ENCODE measurements at places on chromosomes 5 and 9.

DNA sequence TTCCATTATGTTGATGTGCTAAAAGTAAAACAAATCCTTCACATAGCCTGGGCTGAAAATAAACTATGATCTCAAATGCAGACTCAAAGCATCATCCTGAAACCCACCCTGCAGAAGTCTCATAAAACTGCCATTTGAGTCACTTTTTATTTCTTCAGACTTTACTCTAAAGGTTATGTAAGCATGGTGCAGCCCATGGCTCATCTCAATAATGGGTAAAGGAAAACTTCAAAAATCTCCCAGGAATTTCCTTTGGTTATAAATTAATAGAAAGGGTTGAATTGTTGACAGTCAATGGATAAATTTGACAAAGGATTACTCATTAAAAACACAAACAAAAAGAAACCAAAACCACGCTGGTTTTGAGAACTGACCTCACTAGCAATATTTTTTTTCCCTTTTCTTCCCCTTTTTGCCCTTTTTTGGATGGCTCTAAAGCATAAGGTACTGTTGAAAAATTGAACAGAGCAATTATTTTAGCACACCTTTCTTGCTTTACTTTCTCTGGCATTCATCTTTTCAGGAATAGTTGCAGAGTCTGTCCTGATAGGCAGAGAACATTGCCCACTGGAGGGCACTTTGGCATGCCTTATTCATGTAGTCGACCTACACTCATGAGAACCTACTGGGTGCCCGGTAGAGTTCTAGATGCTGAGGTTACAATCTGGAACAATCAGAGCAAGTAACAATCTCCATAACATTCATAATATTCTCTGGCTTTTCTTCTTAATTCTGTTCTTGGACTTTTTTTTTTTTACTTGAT is 191.4 kb downstream of the TMEM167A start:
- peak; percentile 12 for DNase-seq

- DNase-seq = no peak
These were observed 164.9 kb downstream of the NTRK2 start for GRCh38 chr9:84834426-84834825.

DNA sequence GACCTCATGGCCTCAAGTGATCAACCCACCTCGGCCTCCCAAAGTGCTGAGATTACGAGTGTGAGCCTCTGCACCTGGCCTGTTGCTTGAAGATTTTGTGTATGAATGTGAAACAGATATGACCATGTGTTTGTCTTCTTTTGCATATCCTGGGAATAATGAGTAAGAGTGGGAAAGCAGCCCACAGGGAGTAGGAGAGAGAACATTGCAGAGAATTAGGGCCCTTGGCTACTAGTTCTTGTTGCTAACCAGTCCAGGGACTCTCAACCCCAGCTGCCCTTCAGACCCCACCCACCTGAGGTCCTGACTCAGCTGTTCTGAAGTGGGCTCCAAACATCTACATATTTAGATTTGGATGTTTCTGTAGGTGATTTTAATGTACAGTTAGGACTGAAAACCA is 125.5 kb downstream of the MTX3 start:
- no peak for DNase-seq

DNA sequence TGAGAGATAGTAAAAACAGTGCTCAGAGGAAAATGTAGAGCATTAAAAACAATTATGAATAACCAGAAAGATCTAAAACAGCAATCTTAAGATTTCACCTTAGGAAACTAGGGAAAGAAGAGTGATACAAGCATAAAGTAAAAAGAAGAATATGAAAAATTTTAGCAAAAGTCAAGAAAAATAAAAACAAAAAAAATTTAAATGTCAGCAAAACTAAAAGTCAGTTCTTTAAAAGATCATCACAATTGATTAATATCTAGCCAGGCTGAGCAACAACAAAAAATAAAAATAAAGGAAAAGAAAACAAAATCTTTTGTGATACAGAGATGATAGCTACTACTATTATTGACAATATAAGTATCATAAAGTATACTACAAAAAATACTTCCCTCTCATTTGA is 1088.1 kb upstream of the EDIL3 start:
- DNase-seq = no peak

GRCh38 chr5:1554410-1554967 is 30.7 kb upstream of the LPCAT1 start:
- no peak for DNase-seq

DNA sequence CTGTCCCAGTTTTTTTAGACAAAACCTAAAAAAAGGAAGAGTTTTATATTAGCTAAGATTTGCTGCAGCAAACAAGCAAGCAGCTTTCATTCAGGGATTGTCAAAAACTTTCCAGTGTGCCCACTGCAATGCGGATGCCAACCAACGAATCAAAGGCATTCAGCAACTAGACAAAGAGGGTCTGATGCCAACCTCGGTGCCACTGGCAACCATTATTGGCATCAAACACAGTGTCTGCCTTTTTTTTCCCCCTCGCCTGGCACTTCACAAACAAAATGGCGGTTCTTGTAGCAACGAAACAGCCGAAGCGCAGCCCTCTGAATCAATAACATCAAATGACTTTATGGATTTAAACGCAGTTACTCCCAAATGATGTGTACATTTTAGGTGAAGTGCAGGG is 10.4 kb downstream of the NFIB start:
- DNase-seq = no peak

- DNase-seq = no peak
These were observed 399.5 kb downstream of the SPOCK1 start for GRCh38 chr5:137099651-137100050.

DNA sequence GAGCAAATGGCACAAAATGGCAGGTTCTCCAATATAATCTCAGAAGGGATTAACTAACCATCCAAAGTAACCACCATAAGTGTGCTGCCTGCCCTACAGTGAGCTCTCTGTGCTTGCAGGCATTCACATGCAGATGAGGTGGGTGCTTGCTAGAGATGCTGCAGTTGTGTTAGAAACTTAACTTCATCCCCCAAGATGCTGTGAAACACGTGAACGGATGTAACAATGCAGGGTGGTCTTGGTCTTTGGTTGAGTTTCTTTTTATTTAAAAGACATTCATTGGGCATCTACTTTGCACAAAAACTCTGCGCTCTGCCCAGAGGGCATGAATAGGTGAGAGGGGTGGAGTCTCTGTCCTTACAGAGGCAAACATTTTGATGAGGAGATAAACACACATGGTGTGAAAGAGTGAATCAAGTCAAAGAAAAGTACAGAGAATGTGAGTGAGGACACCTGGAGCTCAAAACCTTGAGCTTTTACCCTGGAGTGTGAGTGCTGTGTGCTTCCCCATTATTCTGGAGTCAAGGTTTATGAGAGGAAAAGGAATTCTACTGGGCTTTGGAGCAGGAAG is 143.9 kb upstream of the DAP start:
- DNase-seq = no peak

DNA sequence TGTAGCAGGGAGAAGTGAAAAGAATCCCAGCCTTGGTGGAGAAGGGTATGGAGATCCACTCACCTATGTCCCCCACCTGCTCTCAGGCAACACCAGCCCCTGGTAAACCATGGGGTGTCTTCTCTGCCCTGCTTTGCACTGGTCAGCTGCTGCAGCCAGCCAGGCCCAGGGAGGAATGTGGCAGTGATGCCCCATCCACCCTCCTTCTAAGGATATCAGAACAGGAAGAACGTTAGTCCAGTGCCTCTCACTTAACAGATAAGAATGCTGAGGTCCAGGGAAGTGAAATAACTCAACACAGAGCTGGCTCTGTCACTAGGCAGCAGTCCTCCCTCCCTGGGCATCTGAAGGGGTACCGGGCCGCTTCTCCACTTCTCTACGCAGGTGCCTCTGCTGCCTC is 9.7 kb upstream of the PPIC start:
- DNase-seq = no peak

DNA sequence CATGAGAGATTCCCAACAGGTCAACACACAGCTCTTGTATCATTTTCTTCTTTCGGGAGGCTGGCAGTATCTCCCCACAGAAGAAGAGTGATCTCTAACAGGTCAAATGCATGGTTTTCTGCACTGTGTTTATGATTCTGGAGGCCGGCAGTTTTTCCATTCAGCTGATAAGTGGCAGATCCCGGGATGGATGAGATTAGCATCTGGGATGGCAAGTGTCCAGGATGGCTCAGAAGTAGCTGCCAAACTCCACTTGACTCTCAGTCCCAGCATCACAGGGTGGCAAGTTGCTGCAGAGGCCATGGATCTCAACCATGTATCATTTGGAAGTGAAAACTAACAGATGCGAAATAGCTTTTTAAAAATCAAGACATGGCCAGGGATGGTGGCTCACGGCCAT is 97.8 kb upstream of the SLC44A1 start:
- DNase-seq = no peak

GRCh38 chr5:173486355-173487225 is 129.9 kb downstream of the BOD1 start:
- no peak for DNase-seq

DNA sequence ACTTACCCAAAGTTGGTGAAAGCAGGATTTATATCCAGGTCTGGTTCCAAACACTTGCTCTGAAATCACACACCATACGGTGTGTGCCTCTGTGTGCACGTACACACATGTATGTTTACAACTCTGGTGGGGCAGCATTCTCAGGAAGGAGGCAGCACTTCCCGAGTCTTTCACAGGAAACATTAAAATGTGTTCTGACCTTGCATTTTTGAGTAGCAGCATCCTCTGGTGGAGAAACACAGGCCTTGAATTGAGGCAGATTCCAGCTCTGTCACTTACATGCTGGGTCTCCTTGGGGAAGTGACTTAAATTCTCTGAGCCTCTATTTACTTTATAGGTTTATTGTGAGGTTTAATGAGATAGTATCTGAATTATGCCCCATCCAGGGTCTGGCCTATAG is 126.4 kb downstream of the RGS3 start:
- peak; percentile 52 for DNase-seq

DNA sequence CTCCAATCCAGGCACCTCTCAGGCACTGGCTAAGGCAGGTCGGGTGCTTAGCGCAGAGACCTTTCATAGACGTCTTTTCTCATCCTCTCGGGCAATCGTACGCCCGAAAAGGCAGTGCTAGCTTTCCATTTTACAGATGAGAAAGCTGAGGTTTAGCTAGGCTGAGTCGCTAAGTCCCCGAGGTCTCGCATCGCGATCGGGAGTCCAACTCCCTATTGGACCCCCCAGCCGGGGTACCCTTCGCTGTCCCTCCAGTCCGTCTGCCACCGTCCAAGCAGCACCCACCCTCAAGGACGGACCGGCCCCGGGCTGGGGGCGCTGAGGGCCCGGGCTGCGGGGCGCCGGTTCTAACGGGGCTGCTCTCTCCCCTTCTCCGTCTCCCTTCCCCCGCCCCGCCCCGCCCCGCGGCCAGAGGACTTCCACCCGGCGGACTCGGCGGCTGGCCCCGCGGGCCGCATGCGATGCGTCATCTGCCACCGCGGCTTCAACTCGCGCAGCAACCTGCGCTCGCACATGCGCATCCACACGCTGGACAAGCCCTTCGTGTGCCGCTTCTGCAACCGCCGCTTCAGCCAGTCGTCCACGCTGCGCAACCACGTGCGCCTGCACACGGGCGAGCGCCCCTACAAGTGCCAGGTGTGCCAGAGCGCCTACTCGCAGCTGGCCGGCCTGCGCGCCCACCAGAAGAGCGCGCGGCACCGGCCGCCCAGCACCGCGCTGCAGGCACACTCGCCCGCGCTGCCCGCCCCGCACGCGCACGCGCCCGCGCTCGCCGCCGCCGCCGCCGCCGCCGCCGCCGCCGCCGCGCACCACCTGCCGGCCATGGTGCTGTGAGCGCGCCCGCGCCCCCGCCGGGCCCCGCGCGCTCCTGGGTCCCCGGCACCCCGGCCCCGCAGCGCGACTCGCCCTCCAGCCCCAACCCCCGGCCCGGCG is 12.5 kb upstream of the EXOSC2 start:
- DNase-seq = peak; percentile 74

GRCh38 chr5:176934309-176934930 is 35.3 kb upstream of the HK3 start:
- DNase-seq = peak; percentile 67

- DNase-seq = no peak
These were observed 110.9 kb upstream of the ADAMTSL1 start for GRCh38 chr9:18362901-18363685.

DNA sequence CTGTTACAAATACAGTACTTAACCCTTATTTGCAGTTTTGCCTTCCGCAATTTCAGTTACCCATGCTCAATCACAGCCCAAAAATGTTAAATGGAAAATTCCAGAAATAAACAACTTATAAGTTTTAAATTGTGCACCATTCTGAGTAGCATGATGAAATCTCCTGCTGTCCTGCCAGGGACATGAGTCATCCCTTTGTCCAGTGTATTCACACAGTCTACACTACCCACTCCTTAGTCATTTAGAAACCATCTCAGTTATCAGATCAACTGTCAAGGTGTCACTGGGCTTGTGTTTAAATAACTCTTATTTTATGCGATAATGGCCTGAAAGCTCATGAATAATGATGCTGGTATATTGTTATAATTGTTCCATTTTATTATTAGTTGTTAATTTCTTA is 95.8 kb downstream of the PLCXD3 start:
- DNase-seq = peak; percentile 82

DNA sequence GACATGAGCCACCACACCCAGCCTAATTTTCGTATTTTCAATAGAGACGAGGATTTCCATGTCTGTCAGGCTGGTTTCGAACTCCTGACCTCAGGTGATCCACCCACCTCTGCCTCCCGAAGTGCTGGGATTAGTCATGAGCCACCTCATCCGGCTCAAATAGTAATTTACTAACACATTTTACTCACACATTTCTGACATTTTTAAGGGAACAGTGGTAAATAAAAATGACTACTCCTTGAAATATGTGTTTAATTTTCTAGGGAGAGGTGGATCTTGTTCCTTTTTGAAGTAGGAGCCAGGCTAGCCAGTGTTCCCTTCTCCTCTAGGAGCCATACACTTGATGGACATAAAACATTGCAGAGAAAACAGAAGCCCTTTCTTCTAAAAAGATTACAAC is 55.2 kb upstream of the ERBIN start:
- DNase-seq = peak; percentile 85

GRCh38 chr5:38426490-38426889 is 130.0 kb downstream of the LIFR start:
- DNase-seq = peak; percentile 68

DNA sequence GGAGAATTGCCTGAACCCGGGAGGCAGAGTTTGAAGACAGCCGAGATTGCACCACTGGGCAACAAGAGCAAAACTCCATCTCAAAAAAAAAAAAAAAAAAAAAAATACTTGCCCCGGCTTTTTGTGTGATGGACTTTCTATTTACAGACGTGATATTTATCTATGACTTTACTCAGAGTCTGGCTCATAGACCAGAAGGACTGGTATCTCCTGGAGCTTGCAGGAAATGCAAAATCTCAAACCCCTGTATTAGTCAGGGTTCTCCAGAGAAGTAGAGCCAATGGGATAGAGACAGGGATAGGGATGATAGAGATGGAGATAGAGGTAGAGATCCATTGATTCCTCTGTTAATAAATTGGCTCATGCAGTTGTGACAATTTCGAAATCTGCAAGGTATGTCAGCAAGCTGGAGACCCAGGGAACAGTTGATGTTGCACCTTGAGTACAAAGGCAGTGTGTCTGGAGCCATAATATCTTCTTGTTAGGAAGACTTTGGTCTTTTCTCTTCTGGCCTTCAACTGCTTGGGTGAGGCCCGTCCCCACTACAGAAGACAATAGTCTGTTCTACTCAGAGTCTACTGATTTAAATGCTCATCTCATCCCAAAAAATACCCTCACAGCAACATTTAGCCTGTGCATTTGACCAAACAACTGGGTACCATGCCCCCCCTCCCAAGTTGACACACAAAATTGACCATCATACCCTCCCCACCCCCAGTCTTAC is 195.4 kb upstream of the MSX2 start:
- peak; percentile 77 for DNase-seq
